ENCODE measurements at places on chromosomes 2 and 18. TPM values are rescaled to one million over a fixed set of nuclear protein-coding genes. Genes with fewer than 3 reads are reported as not detected.

DNA sequence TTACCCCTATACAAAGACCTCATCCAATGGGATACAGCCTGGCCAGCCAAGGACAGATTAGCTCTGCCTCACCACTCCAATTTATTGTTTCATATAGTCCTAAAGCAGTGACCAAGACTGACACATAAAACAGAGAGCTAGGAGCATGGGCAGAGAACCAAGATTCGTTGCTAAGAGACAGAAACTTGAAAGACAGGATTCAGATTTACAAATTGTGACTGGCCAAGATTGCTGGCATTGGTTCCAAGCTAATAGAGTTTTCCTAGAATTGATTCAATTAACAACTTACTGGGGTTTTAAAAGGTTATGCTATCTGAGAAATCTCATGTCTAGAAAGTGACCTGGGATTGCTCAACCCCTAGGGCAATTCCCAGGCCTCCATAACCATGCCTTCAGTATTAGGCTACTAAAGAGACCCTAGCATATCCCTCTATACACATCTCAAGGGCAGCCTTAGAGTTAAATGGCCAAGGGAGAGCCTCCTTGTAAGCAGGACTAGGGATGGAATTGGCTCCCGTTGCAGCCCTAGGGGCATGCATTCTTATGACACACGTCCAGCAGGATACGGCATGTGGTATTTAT lies 75.6 kb downstream of the ICOS start:
- H3K4me1 ChIP-seq = no peaks in the 10 kb centered on the region
- H3K36me3 ChIP-seq = no peaks in the 10 kb centered on the region
- H3K27me3 ChIP-seq = no peaks in the 10 kb centered on the region
- H3K4me3 ChIP-seq = no peak overlapping the region
- no peak for DNase-seq
- H3K27ac ChIP-seq = peak overlapping the region; percentile 39

DNA sequence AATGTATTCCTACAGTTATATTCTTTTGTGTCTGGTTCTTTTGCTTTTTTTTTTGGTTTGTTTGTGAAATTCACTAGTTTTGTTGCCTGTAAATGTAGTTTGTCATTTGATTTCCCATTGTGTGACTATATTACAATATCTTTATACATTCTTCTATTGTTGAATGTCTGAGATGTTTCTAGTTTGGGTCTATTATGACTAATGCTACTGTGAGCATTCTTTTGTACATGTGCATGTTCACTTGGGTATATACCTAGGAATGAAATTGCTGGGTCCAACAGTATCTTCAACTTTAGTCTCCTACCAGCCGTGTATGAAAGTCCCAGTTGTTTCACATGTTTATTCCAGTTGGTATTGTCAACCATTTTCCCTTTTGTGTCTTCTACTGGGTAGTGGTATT lies 112.7 kb upstream of the RBMS1 start:
- no peak overlapping the region for H3K4me3 ChIP-seq
- H3K36me3 ChIP-seq = no peaks in the 10 kb centered on the region
- no peak for DNase-seq
- no peak overlapping the region for H3K27ac ChIP-seq
- H3K4me1 ChIP-seq = no peaks in the 10 kb centered on the region

DNA sequence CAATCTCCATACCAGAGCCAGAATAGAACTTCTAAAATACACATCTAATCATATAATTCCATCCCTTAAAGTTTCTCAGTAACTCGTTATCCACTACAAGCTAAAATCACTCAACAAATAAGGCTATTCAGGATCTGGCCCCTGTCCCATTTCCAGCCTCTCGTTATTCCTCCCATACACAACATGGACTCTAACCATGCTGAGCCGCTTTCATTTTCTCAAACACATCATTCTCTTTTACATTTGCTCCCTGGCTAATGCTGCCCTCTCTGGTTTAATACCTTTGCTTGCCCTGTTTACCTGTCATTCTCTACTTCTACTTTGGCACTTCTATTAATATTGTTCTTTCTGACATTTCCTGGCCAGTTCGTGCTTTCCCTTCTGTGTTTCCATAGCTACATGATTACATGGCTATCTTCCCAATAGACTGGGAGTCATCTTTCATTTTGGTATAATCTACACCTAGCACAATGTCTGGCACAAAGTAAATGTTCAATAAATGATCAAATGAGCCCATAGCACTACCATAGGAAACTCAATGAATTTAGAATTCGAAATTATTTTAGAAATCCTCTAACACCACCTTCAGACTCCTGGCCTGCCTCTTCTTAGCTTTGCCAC lies 163.6 kb upstream of the VRK2 start:
- H3K4me1 ChIP-seq = no peaks in the 10 kb centered on the region
- no peak overlapping the region for H3K27ac ChIP-seq
- no peak overlapping the region for H3K4me3 ChIP-seq
- H3K36me3 ChIP-seq = no peaks in the 10 kb centered on the region
- no peak for DNase-seq

GRCh38 chr2:236535024-236535423 lies 34.6 kb upstream of the ACKR3 start:
- H3K27ac ChIP-seq = no peak overlapping the region
- H3K4me1 ChIP-seq = no peaks in the 10 kb centered on the region
- H3K36me3 ChIP-seq = no peaks in the 10 kb centered on the region

Gene SKOR2
- polyA plus RNA-seq = not detected

Gene DLX1
- 0.38 TPM for polyA plus RNA-seq

DNA sequence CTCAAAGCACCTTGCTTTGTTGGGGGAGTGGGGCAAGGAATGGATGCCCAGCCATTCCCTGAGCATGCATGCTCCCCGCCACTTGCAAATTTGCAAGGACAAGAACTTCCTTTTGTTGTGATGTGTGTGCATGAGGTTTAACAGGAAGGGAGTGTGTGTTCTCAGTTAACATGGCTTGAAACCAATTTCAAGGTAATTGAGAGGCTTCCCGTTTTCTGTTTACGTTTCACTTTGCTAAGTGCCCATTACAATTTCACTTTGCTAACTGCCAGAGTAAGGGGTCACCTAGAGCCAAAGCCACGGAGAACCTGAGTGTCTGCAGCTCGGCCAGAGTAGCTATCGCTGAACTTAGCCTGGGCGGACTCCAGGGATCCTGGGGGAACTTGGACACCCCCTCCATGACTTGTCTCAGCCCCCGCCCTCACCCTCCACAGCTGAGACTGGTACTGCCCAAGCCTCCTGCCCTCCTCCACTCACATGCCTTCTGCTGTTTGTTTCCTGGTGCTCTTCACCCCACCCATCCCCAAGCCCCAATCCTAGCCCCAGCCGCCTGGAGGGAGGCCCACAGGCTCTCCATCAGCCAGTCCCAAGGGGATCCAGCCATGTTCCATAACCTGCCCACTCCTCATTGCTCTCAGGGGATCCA lies 53.6 kb upstream of the LAPTM4A start:
- no peak overlapping the region for H3K27ac ChIP-seq
- no peaks in the 10 kb centered on the region for H3K4me1 ChIP-seq
- H3K4me3 ChIP-seq = no peak overlapping the region
- no peaks in the 10 kb centered on the region for H3K27me3 ChIP-seq
- no peak for DNase-seq
- no peaks in the 10 kb centered on the region for H3K36me3 ChIP-seq

DNA sequence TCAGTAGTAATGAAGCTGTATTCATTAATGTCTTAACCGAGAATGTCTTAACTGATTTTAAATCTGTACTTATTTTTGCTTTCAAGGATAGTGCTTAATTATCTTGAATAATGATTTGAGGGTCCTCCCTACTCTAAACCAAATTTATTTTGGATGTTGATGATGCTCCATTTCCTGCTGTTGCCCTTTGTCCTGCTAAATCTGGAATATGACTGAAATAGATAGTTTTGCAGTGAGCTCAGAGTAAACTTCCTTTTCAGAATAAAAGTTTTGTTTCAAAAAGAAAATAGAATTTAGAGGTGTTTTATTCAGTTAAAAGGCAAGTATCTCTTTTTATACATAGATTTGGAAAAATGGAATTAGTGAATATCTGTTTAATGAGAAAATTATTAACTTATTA lies 8.1 kb downstream of the NBEAL1 start:
- H3K4me1 ChIP-seq = peaks cover 4% of the 10 kb centered on the region
- no peaks in the 10 kb centered on the region for H3K36me3 ChIP-seq
- H3K4me3 ChIP-seq = no peak overlapping the region

Gene ACSL3
- polyA plus RNA-seq = 39.4 TPM
